ENCODE measurements at places on chromosomes 6 and 20.

- no peak for DNase-seq
These were observed 48.4 kb upstream of the ZBTB24 start for GRCh38 chr6:109531446-109531845.

DNA sequence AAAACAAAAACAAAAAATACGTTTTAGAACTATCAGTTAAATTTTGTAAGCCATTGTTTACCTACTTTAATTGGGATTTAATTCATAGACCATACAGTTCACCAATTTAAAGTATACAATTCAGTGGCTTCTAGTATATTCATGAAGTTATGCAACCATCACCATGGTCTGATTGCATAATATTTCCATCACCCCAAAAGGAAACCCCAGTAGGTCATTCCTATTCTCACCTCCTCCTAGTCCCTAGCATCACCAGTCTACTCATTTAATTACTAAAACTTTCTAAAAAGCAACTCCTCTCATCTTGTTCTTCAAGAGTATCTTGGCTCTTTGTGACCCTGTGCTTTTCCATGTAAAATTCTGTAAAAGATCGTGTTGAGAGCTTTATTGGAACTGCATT, 60.2 kb downstream of the ASXL1 start:
- no peak for DNase-seq

DNA sequence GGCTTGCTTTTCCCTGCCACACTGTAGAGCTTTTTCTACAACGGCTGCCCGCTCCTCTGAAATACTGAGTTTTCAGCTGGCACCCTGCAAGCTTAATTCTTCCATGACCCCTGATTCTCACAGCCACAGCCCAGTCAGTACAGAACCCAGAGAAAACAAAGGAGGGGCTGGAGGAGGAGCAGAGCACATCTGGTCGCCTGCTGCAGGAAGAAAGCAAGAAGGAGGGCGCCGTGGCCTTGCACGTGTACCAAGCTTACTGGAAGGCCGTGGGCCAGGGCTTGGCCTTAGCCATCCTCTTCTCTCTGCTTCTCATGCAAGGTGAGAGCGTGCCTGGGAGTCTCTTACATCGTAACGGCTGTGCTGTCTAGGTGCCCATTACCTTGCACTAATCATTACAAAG, 11.3 kb downstream of the DLK2 start:
- no peak for DNase-seq

DNA sequence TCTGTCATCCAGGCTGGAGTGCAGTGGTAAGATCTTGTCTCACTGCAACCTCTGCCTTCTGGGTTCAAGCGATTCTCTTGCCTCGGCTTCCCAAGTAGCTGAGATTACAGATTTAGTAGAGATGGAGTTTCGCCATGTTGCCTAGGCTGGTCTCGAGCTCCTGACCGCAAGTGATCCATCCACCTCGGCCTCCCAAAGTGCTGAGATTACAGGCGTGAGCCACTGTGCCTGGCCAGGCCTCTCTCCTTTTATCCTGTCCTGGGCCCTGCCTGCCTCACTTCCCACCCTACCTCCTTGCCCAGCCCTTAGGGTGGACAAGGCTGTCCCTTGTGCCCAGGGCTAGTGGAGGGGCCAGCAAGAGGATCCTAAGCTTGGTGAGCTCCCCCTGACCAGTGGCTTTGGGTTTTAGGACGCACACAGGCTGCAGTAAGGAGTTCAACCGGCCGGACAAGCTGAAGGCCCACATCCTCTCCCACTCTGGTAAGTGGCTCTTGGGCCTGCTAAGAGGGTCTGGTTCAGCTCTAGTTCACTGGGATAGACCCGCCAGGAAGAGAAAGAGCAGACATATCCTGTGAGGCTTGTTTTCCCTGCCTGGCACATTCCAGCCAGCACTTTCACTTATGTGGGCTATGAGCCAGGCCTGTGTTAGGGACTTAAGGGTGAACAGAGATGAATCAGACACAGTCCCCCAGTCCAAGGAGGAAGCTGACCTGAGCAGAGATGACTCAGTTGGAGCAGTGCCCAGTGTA, 21.9 kb upstream of the CHMP4B start:
- DNase-seq: peak; percentile 95

DNA sequence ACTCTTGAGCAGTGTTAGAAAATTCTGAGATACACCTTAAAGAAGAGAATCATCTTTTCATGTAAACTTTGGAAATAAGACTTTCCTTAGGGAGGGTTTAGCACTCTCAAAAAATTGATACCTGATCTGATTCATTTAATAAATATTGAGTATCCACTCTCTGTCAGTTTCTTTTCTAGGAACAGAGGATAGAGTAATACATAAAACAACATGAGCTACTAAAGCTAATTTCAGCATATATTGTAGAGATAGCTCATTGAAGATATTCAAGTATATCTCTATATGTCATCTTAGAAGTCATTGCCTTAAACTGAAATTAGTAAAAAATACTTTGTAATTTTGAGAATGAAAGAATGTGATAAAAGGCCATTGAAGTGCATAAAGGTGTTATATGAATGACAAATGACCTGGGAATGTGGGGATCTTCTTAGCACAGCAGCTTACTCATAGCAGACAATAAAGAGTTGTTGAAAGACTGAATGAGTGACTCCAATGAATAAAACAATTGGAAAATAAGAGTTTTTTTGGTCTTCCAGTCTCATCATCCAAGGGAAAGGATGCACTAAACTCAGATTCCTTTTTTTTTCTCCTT, 29.2 kb downstream of the RHAG start:
- no peak for DNase-seq

DNA sequence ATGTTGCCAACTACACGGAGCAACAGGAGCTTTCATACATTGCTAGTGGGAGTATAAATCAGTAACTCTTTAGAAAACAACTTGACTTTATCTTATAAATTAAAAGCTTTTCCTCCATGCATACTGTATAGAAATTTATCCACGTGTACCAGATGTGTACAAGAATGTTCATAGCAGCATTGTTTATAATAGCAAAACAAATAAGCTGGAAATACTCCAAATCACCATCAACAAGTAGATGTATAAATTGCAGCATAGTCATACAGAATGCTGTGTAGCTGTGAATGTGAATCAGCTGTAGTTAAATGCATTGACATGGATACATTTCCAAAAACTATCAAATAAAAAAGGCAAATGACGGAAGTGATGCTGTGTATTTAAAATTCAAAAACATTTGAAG, 6.0 kb downstream of the PSMF1 start:
- DNase-seq: no peak
